SIG-M5 (cell line): ENCODE measurements at places on chromosomes 13 and 19.

DNA sequence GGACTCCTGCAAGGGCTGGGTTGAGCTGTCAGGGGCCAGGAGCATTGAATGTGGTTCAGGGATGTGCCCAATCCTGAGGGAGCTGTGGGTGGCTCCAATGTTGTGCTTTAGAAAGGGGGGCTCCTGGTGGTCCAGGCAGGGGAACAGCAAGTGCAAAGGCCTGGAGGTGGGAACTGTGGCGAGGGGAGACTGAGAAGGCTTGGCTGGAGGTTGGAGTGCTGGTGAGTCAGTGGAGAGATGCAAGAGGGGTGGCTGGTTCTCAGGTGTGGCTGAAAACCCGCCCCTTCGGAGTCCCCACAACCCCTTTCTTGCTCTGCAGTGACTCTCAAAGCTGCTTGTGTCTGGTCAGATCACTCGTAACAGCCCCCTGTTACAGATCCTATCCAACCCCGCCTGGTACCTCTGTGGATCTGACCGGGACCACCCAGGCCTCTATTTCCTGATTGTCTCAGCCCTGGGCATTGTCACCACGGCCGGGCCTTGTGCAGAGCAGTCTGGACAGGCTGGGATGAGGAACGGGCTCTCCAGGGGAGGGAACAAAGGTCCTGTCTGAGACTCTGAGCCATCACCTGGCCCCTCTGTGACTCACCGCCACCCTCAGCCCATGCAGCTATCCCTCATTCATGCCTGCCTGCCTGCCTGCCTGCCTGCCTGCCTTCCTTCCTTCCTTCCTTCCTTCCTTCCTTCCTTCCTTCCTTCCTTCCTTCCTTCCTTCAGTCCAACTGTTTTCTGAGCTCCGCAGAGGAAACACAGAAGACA is 1.4 kb upstream of the KCNN1 start:
- DNase-seq = no peak

- DNase-seq = no peak
Measured at GRCh38 chr13:67101730-67102467, 128.2 kb downstream of the PCDH9 start.

- no peak for DNase-seq
Measured at GRCh38 chr19:5774921-5775320, 9.6 kb downstream of the PRR22 start.

GRCh38 chr19:10104665-10105508 is 1.3 kb upstream of the PPAN start:
- no peak for DNase-seq

GRCh38 chr13:59304596-59304995 is 859.1 kb downstream of the DIAPH3 start:
- DNase-seq = no peak

- no peak for DNase-seq
Measured at GRCh38 chr13:108741930-108742329, 112.5 kb downstream of the MYO16 start.

DNA sequence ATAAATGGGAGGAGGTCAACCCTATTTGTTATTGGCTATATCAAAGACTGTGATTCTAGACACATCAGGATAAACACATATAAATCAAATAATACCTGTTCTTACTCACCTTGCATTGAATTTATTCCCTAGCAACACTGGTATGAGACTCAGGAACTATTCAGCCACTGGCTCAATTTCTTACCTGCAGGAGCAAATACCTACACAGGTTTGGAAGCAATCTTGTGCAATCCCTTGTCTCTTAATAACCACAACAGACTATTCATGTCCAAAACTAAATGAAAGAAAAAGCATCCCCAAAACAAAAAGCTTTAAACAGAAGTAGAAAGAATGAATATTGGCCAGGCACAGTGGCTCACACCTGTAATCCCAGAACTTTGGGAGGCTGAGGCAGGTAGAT is 55.5 kb downstream of the TBC1D4 start:
- DNase-seq = no peak

DNA sequence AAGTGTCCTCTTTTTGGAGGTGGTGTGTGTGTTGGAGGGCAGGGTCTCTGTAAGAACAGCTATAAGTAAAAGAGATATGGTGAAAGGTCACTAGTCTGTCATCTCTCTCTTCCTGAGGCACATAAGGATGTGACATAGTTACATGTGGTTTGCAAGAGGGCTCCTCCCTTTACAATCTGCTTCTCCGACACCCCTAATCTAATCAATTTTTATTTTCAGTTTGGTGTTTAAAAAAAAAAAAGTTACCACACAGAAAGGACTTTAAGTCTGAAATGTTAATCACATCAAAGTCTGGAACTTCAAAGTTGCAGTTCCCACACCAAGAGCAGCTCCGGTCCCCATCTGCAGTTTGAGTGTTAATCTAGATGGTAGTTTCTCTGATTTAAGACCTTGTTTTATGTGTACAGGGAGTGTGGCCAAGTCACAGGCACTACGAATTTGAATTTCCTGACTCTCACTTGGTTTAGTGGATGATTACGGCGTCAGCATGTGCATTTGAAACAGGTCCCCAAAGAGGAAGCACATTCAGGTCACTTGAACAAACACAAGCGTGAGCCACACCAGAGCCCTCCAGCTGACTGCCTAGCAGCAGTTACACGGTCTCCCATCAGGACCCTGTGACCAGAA is 53.1 kb downstream of the FOXO1 start:
- DNase-seq = no peak

GRCh38 chr13:78777396-78777795 is 118.4 kb upstream of the OBI1 start:
- DNase-seq = no peak

GRCh38 chr13:110017379-110017778 is 231.0 kb upstream of the IRS2 start:
- no peak for DNase-seq

DNA sequence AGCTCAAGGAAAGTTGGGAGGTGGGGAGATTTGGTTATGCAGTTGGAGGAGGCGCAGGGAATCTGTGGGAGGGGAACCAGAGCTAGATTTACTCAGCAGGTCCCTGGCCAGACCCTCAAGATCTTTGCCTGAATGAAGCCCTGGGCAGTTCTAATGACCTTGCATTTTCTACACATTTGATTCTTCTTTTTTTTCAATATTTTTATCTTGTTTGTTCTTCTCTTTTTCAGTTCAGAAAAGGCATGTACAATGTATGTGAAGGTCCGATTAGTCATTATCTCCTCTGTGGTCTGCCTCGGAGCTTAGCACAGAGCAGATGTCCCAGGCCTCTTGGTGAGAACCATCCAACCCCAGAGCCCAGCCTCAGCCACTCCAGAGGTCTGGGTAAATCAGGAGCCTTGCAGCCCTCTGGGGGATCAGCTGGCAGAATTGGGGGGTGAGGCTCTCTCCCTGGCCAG is 24.2 kb downstream of the SERP2 start:
- no peak for DNase-seq

DNA sequence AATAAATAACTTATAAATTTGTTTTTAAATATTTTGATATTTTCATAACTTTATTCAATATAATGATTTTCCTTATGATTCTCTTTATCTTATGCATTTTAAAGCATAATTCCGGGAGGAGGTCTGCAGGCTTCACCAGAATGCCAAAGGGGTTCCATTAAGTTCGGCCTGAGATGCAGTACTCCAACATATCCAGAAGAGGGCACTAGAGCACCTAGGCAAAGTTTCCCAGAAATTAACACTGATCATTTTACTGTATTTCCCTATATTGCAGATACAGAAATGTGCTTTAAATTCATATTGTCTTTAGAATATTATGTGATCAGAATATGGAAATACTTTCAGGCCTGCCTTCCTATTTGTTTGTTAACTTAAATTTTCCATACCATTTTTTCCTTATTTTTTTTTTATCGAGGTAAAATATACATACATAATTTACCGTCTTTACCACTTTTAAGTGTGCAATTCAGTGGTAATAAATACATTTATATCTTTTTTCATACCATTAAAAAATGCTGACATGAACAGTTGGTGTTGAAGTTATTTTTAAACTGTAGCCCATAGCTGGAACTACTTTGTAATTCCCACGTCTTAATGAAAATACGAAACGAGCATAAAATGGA is 58.9 kb upstream of the TM9SF2 start:
- no peak for DNase-seq

DNA sequence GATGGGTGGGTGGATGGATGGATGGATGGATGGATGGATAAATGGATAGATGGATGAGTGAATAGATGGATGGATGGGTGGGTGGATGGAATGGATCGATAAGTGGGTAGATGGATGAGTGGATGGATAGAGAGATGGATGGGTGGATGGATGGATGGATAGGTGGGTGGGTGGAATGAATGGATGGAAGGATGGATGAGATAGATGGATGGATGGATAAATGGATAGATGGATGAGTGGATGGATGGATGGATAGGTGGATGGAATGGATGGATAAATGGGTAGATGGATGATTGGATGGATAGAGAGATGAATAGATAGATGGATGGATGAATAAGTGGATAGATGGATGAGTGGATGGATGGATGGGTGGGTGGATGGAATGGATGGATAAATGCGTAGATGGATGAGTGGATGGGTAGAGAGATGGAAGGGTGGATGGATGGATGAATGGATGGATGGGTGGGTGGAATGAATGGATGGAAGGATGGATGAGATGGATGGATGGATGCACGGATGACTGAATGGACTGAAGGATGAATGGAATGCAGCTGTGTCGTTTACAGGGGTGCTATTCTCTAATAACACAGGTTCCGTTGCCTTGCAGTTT is 21.8 kb downstream of the PRR22 start:
- no peak for DNase-seq

DNA sequence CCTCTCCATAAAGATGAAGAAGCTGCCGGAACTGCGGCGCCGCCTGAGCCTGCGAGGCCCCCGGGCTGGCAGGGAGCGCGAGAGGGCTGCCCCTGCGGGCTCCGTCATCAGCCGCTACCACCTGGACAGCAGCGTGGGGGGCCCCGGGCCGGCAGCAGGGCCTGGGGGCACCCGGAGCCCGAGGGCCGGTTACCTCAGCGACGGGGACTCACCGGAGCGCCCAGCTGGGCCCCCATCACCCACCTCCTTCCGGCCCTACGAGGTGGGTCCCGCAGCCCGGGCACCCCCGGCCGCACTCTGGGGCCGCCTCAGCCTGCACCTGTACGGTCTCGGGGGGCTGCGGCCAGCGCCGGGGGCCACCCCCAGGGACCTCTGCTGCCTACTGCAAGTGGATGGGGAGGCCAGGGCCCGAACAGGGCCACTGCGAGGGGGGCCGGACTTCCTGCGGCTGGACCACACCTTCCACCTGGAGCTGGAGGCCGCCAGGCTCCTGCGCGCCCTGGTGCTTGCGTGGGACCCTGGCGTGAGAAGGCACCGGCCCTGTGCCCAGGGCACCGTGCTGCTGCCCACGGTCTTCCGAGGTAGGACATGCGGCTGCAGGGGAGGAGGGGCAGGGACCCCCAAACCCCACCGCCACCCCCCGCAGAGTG is 2.7 kb downstream of the SYDE1 start:
- DNase-seq = no peak

GRCh38 chr13:54033323-54033861 is 1004.8 kb downstream of the OLFM4 start:
- no peak for DNase-seq

DNA sequence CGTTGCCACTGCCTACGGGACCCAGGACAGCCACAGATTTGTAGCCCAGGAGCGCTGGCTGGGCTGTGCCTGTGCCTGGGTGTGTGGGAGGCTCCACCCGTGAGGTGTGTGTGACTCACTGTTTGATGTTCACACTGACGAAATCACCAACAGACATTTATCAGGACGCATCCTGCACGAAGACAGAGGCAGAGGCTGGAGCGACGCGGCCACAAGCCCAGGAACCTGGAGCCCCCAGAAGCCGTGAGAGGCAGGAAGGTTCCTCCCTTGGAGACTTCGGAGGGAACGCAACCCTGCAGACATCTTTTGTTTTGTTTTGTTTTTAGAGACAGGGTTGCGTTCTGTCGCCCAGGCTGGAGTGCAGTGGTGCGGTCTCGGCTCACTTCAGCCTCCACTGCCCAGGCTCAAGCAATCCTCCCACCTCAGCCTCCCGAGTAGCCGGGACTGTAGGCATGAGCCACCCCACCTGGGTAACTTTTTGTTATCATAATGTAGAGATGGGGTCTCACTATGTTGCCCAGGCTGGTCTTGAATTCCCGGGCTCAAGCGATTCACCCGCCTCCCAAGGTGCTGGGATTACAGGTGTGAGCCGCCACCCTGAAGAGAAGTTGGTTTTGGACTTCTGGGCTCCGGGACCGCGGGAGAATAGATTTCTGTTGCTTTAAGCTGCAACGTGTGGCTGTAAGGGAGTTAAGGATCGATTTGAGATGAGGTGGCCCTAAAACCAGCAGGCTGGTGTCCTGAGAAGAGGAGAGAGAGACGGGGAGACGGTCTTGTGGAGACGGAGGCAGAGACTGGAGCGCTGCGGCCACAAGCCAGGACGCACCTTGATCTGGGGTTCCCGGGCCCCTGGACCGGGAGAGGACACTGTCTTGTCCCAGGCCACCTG is 24.9 kb upstream of the WDR18 start:
- DNase-seq = no peak

- no peak for DNase-seq
Measured at GRCh38 chr19:4981681-4981958, 12.7 kb downstream of the KDM4B start.

DNA sequence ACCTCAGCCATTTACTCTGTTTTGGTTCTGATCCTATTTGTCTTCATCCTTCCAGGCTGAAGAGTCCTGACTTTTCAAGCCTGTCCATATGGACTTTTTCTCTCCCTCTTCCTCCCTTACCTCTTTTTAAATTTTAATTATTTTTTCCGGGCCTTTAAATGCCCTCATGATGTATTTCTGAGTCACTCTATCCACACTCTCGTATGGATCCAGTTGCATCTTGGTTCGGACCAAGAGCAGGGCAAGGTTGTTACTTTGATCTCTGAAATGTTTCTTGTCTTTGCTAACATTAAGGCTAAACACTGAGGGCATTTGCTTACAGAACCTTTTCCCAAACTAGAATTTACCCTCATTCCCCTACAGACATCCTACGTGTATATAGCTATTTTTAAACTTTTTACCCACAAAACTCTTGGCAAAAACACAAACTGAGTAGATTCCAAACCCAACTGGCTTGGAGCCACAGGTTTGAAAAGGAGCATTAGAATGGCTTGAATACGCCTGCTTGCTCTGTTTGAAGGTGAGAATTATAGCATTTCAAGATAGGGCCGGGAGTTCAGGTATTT is 47.4 kb upstream of the SERPINE3 start:
- no peak for DNase-seq

DNA sequence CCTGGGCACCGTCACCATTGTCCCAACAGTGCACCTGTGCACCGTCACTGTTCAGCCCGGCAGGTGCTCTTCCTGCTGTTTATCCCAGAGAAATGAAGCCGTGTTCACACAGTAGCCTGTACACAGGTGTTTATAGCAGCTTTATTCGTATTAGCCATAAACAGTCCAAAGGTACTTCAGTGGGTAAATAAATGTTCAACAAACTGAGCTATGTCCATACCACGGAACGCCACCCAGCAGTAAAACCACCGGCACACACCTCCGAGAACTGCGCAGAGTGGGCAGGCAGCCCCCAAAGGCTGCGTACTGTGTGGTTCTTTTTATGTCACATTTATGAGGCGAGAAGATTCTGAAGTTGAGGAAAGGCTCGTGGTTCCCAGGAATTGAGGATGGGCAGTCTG is 44.9 kb upstream of the DCUN1D2 start:
- no peak for DNase-seq
